ENCODE measurements at places on chromosomes 1 and 21.

- no peak for DNase-seq
Observed at GRCh38 chr1:214718724-214719123, 115.7 kb downstream of the CENPF start.

- DNase-seq: no peak
Observed at GRCh38 chr1:160806784-160807183, 10.8 kb downstream of the LY9 start.

DNA sequence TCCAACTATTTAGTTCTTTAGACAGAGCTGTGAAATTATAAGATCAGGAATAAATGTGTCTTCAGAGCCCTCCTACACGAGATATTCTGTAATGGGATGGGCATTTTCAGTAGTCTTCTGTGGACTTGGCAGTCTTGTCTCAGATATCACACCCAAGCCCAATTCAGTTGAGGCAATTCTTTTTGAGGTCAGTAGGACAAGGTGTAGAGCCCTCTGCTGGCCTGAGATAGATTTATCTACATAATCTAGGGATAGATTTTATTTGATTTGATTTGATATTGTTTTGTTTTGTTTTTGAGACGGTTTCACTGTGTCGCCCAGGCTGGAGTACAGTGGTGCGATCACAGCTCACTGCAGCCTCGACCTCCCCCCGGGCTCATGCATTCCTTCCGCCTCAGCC is 77.5 kb downstream of the FMN2 start:
- no peak for DNase-seq

DNA sequence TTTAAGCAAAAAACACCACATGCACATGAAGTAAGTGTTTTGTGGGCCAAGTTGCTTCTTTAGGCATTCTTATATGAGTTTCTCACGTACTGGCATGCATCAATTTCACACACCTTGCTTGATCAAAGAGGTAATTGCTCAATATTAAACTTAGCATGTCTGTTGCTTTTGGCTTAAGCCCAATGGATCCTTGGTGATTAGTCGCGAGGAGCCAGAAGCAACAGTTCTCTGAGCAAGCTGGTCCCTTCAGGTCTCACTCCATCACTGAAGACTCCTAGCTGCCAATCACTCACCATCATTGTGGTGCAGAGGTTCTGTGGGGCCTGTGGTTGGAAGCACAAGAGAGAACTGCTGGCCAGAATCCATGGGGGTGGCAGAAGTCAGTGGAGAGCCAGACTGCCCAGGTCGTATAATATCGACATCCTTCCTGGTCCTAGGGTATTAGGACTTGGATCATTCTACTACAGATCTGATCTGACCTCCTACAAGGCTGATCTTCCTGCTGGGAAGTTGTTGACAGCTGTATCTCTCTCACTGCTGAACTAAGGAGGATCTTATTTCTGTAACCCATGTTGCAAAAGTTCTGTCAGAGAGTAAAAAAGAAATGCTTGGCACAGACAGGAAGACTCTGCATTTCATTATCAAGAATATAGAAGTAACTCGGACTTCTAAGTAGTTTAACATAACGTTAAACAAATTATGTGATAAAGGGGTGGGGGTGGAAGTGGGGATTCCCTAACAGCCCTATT is 140.5 kb downstream of the NTPCR start:
- DNase-seq: no peak

DNA sequence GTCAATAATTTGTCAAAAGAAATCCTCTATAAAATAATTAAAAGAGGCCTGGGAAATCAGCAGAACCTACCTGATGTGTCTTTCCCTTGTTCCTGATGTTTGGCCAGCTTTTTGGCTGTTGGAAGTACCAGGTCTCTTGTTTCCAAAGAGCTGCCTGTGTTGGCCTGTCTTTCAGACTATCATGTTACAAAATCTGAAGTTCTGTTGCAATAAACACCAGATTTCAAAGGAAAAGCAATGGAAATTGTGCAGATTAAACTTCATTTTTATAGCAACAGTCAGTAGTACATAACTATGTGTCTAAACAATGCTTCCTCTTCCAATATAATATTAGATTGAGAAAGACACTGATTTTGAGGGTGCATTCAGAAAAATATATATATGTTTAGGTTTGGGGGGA is 647.2 kb upstream of the CXADR start:
- no peak for DNase-seq

DNA sequence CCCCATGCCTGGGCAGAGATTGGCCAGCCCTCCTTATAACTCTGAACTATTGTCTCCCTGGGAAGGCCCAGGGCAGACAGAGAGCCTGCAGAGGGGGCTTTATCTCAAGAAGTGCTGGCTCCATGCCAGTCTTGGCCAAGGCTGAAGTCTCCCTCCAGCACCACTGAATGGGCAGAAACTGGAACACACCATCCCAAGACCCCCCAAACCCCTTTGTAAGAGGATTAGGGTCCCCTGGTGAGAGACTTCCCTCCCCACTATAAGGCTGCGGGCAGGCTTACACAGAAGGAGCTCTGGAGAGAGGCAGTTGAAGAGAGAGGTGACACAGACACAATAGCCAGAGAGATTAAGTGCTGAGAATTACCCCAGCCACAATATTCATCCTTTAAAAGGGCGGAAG is 97.2 kb downstream of the NAV1 start:
- DNase-seq: no peak

DNA sequence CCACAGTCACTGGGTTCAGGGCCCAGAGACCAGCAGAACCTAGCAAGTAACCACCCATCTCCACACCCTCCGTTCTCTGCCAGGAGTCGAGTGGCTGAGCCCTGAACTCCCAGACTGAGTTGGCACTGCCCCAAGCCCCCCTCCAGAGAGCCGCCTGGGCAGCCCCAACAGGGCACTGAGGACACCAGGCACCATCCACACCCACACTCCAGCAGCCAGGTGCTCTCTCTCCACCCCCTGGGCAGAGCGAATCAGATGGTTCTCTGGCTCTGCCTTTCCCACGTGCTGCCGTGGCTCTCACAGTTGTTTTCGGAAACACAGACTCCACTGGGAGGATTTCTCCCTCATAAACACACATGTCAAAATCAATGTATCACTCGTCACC is 13.6 kb downstream of the WDR4 start:
- DNase-seq: no peak

- DNase-seq: no peak
Observed at GRCh38 chr1:10625076-10625475, 150.3 kb downstream of the PEX14 start.

DNA sequence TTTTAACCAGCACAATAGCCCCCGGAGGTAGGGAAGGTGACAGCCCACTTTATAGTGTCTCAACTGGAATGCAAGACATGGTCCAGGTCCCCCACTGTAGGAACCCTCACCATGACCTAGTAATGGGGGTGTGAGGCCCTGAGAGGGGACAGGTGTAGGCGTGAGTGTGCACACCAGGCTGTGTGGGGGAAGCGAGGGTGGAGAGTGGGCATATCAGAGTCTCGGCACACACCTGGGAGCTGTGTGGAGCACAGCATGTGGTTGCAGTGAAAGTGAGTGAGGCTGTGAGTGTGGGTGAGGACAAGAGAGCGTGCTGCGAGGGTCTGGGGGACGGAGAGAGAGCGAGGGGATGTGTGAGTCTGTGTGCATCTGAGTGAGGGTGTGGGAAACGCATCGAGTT is 17.1 kb upstream of the RSPO1 start:
- no peak for DNase-seq

GRCh38 chr21:17930093-17930492 is 110.9 kb upstream of the C21orf91 start:
- no peak for DNase-seq

- peak; percentile 38 for DNase-seq
Observed at GRCh38 chr1:9784508-9785133, 39.1 kb downstream of the CLSTN1 start.

DNA sequence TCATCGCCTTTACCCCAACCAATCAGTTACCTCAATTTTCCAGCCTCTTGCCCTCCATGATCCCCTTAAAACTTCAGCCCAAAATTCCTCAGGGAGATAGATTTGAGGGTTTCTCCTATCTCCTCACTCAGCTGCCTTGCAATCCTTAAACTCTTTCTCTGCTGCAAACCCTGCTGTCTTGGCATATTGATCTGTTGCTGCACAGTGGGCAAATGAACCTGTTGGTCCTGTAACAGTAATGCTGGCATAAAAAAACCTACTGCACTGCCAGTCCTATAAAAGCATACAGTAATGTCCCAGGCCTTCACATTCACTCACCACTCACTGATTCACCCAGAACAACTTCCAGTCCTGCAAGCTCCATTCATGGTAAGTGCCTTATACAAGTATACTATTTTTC is 5.1 kb upstream of the TEDDM1 start:
- DNase-seq: no peak

DNA sequence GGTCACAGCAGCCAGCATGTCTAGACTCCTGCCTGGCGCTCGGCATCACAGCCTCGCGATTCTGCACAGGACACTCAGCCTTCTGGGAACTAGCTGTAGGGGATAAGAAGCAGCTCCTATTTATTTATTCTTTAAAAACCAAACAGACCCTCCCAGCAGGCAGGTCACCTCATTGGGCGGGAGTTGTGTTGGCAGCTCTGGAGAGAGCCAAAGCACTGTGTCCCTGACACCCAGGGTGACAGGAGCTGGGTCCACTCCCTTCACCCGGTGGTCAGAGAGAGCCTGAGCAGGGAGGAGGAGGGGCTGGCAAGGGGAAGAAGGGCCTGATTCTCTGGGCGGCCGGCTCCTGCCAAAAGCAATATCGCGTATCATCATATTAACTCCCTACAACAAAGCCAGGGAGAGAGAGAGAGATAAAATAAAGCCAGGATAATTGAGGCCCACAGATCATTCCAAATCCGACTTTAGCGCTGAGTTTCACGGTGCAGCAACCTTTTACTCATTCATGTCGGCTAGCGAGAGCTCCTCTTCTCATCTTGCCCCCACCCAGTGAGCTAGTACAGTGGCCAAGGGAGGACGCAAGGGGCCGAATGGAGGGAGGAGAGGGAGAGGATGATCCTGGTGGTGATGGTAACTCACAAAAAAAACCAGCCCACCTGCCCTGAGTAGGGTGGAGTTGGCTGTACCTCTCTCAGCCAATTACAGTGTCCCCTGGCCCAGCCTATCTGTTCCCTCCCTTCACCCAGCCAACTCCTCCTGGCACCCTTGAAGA is 79.8 kb upstream of the IFFO2 start:
- no peak for DNase-seq

- DNase-seq: no peak
Observed at GRCh38 chr1:26148887-26149286, 10.0 kb upstream of the FAM110D start.

GRCh38 chr1:37515185-37516034 is 844 bp upstream of the MEAF6 start:
- DNase-seq: no peak

- DNase-seq: no peak
Observed at GRCh38 chr1:70518106-70518505, 107.0 kb downstream of the CTH start.

DNA sequence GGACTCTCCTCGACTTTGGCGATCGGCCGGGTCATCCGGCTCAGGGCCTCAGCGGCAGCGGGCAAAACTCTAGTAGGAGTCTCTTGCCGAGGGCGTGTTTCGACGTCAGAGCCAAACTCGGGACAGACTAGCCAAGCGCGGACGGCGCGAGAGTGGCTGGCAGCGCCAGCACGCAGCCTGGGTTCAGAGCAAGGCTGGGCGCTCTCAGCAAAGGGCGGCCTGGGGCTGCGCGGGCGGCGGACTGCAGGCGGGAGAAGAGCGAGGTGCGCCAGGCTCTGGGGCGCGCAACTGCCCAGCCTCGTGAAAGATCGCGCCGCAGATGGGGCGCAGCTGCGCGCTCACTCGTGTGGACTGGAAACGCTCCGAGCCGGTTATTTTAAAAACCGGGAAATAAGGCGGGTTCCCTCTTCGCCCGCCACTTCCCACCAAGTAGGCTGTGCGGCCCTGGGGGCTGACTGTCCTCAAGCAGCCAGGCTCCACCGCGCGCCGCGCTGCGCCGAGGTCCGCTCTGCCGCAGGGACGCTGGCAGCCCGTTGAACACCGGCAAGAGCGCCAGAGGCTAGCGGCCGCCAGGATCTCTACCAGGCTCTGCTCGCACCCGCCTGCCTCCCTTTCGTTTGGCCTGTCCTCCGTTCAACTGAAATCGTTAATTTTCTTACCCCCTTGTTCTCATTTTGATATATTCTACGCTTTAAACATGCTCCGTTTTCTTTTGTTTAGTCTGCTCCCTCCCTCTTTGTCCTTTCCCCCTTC is 2.4 kb downstream of the ALX3 start:
- no peak for DNase-seq

DNA sequence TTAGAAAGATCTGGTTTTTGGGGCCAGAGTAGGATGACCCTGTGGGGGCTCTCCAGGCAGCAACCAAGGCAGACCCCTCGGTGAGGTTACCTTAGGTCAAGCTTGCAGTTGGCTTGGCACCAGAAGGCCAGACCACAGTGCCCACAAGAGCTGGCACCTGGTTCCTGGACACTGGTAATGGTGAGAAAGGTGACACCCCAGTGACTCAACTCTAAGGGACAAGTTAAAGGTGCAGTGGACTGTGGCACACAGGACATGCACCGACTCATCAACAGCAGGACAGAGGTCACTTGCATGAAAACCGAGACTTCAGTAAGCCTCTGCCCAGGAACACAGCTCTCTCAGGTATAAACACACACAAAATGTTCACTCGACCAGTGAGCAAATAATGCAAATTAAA is 6.7 kb downstream of the LRRC38 start:
- DNase-seq: no peak

DNA sequence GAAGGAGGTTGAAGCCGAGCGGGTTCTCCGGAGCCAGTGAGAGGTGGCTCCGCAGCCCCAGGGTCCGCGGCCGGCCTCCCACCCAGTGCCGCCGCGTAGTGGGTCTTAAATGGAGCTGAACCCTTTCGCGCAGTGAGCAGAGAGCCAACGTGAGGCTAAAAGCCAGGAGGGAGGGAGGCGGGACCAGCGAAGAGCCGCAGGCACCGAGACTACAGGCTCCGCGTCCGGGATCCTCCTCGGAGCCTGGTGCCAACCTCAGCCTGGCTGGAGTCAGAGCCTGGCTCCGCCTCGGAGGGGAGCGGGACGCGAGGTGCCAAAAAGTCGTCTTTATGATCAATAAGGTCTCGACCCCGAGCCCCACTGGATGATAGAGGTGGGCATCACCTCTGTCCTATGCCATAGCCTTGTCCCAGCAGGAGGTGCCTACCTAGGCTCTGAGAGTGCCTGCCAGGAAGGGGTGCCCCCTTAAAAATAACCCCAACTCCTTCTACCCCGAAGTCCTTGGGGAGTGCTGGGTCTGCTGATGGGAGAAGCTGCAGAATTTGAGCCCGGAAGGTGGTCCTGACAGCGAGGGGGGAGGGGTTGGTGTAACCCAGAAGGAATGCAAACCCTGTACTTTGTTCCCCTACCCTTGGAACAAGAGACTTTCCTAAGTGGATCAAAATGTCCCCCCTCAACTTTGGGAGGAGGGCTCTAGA is 1.6 kb downstream of the IGSF21 start:
- DNase-seq: no peak

Data from activated CD8-positive, alpha-beta memory T cell treated with anti-CD3 and anti-CD28 coated beads for 4 hours (primary cell).